CD4-positive, alpha-beta T cell treated with Interleukin-1 beta for 1 hour (primary cell): ENCODE measurements at places on chromosomes 2 and 18.

DNA sequence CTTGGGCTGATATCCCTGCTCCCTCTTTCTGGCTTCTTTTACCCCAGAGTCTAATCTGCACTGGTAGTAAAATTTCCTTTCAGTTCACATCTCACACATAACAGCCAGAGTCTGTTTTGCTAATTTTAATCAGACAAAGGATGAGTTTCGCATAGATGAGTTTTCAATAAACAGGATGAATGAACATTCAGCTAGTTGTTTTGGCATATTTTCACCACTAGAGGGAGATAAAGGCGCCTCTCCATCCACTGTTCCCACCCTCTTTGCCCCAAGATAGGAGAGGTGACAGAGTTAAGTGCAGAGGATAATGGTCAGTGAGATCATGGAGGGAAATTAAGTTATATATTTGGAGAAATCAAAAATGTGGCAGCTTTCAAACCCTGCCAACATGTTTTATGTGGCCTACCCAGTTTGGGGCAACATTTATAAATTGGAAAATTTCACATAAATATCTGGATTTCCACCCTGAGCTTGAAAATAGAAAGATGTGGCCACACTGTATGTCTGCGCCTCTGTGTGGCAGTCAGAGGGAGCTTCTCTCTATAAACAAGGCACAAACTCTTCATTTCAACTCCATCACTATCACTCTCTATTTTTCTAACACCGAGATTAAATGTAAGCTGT is 48.5 kb upstream of the DTNA start:
- peak; percentile 15 for DNase-seq

DNA sequence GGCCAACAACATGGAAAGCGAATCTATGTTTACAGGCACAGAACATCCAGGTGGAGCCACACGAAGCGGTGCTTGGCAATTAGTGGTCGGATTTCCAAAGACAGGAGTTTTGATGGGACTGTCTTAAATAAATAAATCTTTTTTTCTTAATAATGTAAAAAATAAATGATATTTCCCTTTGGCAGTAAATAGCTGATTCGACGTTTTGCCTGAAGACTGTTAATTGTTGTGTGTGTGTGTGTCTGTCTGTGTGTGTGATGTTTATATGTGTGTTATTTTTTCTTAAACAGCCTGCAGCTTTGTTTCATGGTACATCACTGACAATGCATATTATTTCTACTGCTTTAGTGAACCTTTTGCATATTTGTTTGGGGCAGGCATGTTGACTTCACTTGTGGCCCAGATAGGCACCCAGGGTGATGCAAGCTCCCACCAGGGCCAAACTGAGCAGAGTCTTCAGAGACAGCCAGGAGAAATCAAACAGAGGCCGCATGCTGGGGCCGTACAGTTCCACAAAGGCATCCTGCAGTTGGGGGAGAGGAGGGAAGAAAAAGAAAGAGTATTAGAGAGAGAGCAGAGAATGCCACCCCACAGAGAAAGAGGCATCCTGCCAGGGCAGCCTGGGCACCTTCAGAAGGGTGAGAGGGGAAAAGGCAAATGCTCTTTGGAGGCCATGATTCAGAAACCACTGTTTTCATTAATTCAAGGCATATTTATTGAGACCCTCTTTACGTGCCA is 191.2 kb downstream of the BCL2 start:
- DNase-seq, result no peak

GRCh38 chr18:72128649-72129048 is 415.5 kb downstream of the CBLN2 start:
- no peak for DNase-seq

- no peak for DNase-seq
Observed at GRCh38 chr2:237714690-237715458, 83.7 kb upstream of the RBM44 start.

GRCh38 chr2:38406597-38407110 is 29.6 kb upstream of the ATL2 start:
- DNase-seq, result no peak

GRCh38 chr18:31710826-31711225 is 26.4 kb upstream of the B4GALT6 start:
- DNase-seq, result no peak

- DNase-seq, result no peak
Observed at GRCh38 chr2:5549771-5550170, 142.4 kb upstream of the SOX11 start.

GRCh38 chr18:79912409-79912991 is 39.0 kb downstream of the SLC66A2 start:
- no peak for DNase-seq

- DNase-seq, result no peak
Observed at GRCh38 chr18:79784071-79784913, 13.4 kb upstream of the KCNG2 start.

GRCh38 chr2:64112016-64112415 is 32.2 kb downstream of the PELI1 start:
- no peak for DNase-seq

DNA sequence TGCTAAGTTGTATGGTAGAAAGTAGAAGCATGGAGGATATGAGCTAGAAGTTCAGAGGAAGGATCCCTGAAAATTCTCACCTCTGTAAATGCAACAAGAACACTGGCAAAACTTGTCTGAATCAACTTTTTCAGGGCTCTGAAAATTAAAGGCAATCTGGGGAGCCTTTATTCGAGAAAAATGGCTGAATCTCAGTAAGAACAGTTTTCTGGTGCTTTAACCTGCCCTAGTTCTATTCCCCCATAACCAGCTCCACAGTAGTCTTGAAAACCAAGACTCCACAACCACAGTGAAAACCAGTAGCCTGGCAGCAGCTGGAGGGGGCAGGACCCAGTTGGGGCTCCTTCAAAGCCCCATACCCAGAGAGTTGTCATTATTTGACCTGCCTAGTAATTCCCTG is 42.6 kb downstream of the ALPK2 start:
- DNase-seq, result no peak

GRCh38 chr18:75346671-75347070 is 80.8 kb downstream of the SMIM21 start:
- no peak for DNase-seq

GRCh38 chr2:232219496-232219870 is 159.1 kb upstream of the ALPP start:
- DNase-seq, result no peak

DNA sequence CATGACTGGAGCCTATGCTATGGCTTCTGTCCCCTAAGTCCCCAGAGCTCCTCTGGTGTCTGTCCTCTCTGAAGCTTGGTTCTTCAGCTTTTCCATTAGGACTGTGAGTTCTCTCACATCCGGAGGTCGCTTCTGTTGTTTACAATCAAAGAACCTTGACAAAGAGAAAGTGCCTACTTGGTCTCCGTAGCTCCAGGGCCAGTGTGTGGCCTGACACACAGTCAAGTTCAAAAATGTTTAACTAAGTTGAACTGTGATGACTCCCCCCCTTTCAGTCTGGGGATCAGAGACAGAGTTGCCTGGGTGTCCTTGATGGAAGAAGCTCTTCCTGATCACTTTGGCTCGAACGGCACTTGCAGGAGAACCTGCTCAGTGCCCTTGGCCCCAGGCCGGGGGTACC is 26.3 kb upstream of the YWHAQ start:
- DNase-seq, result no peak

- DNase-seq, result no peak
Observed at GRCh38 chr2:1209761-1210160, 203.5 kb upstream of the TPO start.

DNA sequence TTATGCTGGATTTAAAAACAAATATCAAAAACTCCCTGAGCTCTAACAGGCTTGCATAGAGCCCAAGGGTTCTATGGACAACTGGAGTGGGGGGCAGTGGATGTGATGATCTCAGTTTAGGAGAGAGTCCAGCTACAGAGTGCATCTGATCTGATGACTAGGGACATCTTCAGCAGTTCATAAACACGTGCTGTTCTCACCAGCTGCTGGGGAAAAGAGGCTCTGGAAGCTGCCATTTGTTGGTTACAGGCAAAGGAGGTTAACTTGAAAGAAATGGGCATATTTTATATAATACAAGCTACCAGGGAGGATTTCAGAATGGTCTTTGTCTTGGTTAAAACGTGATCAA is 36.0 kb upstream of the ZNF396 start:
- DNase-seq, result no peak

GRCh38 chr2:102453501-102453900 is 19.5 kb upstream of the SLC9A4 start:
- DNase-seq, result no peak

- DNase-seq, result no peak
Observed at GRCh38 chr18:3319399-3319798, 57.5 kb downstream of the MYL12B start.

GRCh38 chr2:30769891-30770462 is 37.3 kb downstream of the CAPN13 start:
- no peak for DNase-seq
